ENCODE measurements at places on chromosomes 6 and 20.
A peak's percentile ranks its signal among the peaks of the same experiment; 100 is the strongest.

- DNase-seq, result no peak
Measured at GRCh38 chr6:31317036-31317435, 39.9 kb downstream of the HLA-B start.

DNA sequence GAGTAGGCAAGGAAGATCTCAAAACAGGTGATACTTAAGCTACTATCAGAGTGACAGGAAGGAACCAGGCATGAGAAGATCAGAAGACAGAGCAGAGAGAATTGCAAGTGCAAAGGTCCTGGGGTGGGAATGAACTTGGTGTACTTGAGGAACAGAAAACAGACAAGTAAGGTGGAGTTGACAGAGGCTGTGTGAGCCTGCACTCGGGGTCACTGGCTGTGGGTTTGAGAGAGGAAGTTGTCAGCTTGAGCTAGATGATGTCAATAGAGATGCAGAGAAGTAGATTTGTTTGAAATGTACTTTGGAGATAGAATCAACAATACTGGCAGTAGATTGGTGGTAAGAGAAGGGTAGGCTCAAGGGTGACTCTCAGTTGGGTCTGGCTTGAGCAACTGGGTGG is 209.5 kb downstream of the CLIC5 start:
- no peak for DNase-seq

DNA sequence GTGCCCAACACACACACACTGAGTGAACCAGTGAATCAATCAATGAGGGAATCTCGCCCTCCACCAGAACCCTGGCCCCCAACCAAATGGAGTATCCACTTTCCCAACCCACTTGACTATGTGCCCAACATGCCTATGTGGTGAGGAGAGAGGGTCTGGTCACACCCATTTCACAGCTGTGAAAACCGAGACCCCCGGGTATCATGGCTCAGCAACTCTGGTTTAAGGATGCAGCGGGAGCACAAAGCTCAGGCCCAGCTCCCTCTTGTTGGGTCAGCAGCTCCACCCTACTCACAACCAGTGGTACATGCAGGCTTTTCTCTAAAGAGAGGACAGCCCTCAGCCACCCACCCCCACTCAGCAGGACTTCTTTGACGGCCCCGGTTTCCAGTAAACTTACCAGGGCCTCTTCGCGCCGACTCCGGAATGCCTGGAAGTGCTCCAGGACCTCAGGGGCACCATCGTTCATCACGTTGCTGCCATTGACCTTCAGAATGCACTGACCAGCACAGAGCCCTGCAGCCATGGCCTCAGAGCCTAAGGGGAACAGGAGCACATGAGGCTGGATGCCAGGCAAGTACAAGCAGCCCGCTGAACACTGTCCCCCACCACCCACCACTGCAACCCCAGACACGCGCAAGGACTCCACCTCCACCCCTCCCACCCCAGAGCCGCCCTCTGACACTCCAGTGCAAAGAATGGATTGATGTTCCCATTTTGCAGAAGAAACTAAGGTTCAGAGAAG is 174.7 kb downstream of the PREX1 start:
- DNase-seq, result no peak

DNA sequence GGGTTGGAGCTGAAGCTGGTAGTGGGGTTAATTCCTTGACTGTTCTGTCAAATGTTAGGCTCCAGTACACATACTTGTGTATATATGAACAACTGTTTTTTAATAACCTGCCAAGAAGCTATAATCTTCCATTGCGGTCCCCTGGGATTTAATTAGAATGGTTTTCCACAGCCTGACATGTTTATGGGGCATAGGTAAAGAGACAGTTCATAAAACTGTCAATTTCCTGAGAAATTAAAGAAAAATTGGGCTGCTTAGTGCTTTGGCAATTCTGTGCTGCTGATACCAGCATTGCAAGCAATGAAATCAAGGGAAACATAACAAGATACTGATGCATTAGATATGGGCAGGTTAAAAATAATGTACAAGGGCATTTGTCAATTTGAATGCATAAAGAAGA is 314.1 kb upstream of the SLC35B3 start:
- DNase-seq, result no peak

DNA sequence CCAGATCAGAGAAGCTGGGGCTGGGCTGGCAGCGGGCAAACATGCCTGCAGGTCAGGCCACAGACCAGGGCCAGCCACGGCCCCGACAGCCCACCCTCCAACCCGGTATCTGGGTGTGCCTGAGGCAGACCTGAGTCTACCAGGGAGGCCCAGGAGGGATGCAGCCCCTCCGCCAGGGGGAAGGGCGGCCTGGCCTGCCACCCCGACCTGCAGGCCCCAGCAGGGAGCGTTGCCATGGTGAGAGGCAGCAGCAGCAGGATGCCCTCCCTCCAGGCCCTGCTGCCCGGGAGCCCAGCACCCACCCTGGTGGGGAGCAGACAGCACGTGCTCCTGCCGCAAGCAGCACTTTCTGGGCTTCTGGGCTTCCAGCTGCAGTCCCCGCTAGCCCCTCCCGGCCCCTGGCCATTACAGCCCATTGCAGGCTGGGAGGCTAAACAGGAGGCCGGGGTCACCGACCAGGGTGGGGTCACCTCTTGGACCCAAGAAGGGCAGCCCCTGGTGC is 3.8 kb upstream of the EEF1A2 start:
- peak; percentile 96 for DNase-seq

DNA sequence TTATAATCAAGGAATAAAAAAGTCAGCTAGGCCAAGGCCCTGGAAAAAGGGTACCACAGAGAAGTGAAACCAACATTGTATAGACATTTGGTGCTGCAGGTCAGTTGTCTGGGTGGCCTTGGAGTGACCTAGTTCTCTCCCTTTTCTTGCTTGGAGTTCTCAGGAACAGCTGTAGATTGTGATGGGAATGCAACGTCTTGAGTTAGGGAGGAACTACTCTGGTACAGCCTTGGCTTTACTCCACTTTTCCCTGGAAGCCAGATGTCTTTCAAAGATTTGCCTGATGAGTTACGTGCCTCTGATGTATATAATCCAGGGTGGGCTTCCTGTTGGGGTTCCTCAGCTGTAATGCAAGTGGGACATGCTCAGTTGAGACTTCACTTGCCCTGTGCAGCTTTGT is 694.7 kb downstream of the HTR1B start:
- DNase-seq, result no peak

DNA sequence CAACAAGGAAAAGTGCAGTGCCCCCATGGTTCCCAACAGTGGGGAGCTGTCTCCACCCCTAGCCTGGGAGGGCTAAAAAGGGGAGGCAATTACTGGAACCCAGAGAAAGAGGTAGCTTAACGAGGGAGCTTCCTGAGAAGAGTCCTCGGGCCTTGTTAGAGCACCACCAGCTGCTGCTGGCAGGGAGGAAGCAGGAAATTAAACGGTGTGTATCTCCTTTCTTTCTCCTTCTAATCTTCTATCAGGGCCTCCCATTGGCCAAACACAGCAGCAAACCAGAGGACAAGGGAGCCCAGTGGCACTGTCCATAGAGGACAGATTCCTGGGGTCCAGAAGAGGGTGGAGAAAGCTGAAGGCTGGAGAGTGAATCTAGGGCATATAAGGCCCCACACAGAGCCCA is 7.6 kb upstream of the BTN2A2 start:
- no peak for DNase-seq

DNA sequence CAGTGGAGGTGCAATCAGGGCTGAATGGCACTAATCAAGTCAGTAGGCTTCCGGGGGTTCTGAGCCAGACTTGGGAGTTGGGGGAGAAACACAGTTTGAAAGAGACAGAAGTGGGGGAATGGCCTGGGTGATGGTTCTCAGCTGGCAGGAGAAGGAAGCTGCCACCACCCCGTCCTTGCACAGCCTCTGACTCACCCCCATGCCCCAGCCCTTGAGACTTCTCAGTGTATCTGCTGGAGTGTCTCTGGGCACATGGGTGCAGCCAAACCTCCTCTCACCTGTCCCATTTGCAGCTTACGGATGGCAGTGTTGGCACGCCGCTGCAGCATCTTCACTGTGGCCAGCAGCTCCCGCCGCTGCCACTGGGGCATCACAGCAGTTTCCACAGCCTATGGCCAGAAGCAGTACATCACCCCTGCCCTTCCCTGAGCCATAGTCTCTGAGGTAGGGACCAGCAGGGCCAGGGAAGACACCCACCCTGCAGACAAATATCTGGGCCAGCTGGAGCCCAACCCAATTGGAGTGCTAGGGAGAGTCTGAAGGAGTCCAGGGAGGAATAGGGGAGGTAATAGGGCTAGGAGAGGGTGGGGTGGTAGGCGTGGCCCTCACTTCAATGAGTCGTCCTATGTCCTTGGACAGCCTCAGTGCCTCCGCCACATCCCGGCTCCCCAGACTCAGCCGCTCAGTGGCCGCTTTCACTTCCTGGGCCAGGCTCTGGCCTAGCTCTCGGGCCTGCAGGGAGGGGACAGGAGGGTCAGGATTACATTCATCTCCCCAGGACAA is 11.2 kb downstream of the AARS2 start:
- no peak for DNase-seq

GRCh38 chr6:119544325-119545175 is 195.0 kb upstream of the MAN1A1 start:
- DNase-seq, result peak; percentile 39

- DNase-seq, result no peak
Measured at GRCh38 chr6:139014945-139015344, 13.6 kb upstream of the ABRACL start.

DNA sequence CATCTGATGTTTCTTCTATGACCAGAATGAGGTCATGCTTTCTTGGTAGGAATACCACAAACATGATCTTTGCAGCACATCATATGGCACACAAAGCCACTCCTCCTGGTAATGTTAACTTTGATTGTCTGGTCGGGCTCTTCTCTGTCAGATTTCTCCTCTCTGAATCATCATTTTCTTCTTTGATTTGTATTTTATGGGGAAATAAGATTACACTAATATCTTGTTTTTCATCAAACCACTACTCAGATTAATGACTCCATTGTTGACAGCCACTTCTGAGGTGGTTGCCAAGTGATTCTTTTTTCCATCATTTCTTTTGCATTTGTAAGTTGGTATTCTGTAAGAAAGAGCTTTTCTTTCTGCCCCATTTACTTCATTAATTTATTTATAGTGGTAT is 29.5 kb downstream of the TRMT11 start:
- DNase-seq, result no peak

DNA sequence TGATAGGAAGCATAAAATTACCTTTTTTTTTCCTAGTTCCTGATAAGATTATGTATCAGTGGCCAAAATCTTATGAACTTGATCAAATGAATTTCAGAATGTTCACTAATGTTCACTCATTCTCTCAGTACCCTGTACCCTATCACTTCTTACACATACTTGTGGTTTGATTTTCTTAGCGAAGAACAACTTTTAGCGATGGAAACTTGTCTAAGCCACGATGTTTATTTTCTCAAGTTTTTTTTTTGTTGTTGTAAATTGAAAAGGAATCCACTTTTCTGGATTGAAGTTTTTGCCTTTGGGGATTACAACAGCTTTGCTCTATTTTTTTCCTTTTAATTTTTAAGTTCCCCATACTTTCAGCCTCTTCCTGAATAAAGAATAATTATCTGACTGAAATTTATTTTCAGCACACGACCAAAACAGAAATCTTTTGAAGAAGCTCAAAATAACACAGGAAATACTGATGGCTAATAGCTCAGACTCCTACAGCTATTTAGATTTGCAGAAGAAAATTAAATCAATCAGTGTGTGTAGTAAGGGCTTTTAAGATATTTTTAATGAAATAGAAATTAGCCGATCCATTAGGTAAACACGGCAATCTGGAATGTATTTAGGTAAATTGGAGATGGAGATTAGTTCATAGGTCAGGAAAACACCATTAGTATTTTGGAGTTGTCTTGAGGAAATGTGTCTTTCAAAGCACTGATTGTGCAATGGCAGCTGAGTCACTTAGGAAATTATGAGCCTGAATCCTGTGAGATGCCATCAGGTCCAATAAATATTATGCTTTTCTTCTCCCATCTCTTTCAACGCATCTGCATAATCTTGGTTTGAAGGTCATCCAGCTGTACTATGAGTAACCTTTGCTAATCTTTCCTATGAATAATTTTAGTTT is 217.5 kb downstream of the GJA1 start:
- DNase-seq, result no peak
